ENCODE measurements at places on chromosomes 5 and 9.
A peak's percentile ranks its signal among the peaks of the same experiment; 100 is the strongest.

GRCh38 chr9:113477661-113478060 lies 14.1 kb downstream of the RGS3 start:
- no peak for DNase-seq

- no peak for DNase-seq
Observed at GRCh38 chr9:38286357-38286756, 106.1 kb upstream of the ALDH1B1 start.

GRCh38 chr9:134419000-134419683 lies 92.9 kb downstream of the RXRA start:
- DNase-seq, result no peak

GRCh38 chr5:117590944-117591343 lies 1016.3 kb upstream of the SEMA6A start:
- no peak for DNase-seq

- DNase-seq, result no peak
Observed at GRCh38 chr9:6305954-6306563, 22.1 kb upstream of the TPD52L3 start.

GRCh38 chr9:6620796-6621195 lies 24.7 kb downstream of the GLDC start:
- DNase-seq, result no peak

DNA sequence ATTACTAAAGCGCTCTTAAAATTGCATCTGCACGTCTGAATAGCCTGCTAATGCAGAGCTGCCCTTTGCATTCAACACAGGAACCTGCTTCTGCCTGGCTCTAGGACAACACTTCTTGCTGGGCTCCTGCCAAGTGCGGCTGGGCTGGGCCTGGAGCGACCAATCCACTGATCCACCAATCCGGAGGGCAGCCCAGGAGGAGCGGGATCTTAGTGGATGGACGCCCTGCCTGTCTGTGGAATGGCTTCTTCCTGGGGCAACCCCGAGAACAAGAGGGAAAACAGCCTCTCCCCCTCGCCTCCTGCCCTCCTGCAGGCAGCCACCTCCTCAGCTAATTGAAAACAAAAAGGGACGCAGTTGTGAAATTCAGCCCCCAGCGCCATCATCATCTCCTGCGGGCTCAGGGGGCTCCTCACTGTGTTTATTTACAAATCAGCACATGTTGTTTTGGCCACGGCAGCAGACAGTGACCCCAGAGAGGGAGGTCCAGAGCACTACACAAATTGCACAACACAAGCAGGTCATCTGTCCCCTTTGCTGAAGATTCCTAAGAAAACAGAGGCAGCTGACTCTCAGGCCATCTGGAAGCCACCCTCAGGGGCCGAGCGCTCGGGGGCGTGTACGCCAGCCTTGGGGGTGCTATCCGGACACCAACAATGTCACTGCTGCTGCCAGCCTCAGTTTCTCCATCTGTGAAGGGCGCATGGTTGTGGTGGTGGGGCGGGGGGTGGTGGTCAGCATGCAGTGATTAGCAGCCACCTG lies 57.3 kb downstream of the GADD45G start:
- DNase-seq, result no peak

DNA sequence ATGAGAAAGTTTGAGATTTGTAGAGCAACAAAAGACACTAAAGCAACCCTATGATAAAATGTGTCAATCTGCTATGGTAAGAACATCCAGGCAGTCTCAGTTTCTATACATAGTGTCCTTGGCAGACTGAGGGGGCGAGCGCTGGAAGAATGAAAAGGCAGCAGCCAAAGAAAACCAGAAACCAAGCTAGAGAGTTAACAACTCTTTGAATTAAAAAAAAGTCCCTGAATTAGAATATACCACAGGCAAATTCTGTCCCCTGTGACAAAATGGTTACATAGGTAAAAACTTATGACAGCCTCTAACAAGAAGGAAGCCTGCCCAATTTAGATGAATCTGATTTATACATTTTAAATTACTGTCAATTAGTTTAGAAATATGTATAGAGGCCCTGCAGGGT lies 106.7 kb downstream of the OXCT1 start:
- DNase-seq, result no peak

DNA sequence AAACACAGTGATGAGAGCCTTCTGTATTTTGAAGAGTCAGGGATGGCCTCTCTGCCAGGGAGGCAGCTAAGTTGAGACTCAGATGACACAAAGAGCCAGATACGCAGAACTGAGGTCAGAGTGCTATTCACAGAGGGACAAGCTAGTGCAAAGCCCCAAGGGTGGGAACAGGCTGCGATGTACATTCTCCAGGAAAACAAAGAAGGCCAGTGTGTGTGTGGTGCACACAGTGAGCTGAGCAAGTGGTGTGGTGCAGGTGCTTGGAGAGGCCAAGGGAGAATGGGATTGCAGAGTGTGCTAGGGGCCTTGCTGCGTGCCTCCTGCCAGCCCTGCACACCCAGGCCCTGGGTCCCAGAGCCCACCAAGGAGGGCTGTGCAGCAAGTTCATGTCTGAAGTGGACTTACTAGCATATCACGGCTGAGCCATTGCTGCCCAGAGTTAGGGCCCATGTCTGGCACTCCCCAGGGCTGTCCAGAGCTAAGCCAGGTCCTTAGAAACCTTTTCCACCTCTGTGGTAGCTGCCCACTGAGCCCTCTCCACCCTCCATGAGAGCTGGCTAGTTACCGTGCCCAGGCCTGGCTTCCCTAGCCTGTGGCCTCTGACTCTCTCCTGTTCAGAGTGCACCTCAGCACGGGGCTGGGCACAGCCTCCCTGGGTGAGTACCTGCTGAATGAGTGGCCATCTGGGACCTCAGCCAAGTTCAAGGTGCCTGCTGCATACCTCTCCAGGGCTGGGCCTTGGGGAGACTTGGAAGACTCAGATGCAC lies 9.3 kb downstream of the SLC25A48 start:
- DNase-seq, result no peak

DNA sequence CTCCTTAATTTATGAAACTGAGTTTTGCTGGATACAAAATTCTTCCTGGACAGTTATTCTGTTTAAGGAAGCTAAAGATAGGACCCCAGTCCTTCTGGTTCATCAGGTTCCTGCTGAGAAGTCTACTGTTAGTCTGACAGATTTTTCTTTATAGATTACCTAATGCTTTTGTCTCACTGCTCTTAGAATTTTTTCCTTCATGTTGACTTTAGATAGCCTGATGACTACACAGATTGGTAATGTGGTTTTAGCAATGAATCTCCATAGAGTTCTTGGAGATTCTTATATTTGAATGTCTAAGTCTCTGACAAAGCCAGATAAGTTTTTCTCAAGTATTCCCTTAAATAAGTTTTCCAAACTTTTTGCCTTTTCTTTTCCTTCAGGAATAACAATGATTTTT lies 419.7 kb downstream of the CDH10 start:
- no peak for DNase-seq

- peak; percentile 25 for DNase-seq
Observed at GRCh38 chr5:168047043-168047668, 244.3 kb upstream of the WWC1 start.

DNA sequence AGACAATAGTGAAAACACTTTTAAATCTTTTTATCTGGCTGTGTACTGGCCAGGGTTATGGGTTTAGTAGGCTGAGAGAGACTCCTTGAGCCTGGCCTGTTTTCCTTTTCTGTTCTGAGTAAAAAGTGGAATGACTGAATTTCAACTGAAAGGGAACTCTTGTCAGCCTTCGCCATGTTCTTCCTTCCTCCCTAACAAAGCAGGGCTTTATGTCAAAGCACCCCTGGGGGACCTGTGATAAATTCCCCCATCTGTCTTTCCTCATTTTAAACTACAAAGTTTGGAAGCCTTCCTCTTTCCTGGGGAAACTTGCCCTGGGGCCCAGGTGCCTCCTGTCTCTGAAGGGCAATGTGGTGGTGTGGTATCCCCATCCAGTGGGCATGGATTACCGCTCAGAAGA lies 29.7 kb downstream of the LARP1 start:
- no peak for DNase-seq

GRCh38 chr5:9774472-9775079 lies 144.4 kb upstream of the TAS2R1 start:
- no peak for DNase-seq

DNA sequence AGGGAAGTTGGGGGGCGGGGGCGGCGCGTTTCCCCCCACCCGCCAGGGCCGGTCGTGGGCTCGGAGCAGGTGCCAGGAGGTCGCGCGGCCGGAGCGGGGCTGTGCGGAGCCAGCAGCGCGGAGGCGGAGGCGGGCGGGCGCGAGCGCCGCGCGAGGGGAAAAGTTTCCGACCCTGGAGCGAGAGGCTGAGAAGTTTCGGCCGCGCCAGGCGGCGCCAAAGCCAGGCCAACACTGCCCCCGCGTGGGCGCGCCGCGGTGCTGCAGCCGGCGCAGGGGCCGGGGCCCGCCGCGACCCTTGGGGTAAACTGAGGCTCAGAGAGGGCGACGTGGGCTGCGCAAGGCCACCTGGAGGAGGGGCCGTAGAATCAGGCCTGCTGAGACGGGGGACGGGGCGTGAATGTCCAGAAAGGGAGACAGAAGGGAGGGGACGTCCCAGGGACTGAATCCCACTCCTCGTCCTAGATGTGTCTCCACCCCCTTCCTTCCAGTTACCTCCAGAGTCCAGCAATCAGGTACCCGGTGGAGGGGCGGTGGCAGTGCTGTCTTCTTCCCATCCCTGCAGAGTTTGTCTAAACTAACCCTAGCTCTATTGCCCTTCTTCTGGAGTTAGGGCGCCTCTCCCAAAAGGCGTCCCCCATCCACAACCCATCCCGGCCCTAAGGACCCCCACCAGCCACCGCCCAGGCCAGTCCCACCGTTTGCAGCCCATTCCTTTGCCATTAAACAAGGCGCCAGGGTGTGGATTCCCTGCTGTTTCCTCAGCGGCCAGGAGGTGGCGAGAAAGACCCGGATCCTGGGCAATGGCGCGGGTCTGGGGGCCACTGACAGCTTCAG lies 10.2 kb downstream of the C9orf50 start:
- DNase-seq, result peak; percentile 84

- DNase-seq, result no peak
Observed at GRCh38 chr9:134759913-134760312, 118.3 kb downstream of the COL5A1 start.

DNA sequence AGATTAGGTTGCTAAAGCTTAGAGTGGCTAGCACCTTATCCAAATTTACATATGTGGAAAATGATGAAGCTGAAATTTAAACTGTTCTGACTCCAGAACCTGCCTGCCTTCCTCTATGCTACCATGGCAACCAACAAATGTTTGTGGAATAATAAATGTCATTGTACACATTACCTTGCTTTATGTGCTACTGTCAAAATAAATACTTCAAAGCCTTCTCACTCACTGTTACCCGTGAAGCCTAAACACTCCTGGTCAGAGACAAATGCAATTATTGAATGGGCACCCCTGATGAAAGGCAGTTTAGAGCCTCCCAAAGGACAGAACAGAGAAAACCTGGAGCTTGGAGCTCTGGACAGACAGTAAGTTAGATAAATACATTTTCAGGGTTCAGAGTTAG lies 158.6 kb downstream of the FAM114A2 start:
- no peak for DNase-seq

GRCh38 chr5:142680605-142681259 lies 5.2 kb downstream of the FGF1 start:
- DNase-seq, result no peak

GRCh38 chr5:150295172-150295634 lies 5.6 kb upstream of the CAMK2A start:
- DNase-seq, result peak; percentile 26

- DNase-seq, result no peak
Observed at GRCh38 chr9:135559606-135560005, 1.9 kb upstream of the PAEP start.

GRCh38 chr9:89165341-89165740 lies 13.3 kb downstream of the SHC3 start:
- no peak for DNase-seq

DNA sequence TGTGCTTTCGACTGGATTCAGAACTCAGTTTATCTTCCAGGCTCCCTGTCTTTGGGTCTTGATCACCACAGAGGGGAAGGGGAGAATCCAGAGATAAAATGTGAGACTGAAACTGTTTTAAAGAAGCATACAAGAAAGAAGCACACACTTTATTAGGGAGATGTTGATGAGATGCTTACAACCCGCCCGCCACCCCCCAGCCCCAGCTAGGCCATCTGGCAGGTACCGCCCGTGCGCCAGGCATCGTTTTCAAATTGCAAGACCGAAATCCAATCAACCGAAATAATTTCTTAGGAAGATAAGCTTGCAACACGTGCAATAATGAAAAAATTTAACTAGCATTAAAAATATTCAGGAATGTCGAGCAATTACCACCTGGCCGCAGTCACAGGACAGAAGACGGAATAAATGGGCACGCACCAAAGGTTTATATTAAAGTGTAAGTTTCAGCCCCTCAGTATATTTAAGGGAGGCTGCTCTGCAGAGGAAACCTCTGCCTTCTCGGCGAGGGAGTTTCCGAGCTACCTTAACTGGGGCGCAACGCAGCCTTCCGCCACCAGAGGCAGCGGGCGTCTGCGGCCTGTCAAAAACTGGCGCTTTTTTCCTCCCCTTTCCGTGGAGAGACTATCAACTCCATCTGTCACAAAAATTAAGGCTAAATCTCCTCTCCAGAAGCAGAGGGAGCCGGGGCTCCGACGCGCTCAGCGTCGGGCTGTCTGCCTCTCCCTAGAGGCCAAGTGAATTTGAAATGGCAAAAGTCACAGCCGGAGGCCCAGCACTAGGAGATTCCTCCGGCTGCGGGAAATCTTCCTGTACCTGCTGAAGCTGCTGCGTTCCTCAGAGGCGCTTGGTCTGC lies 996 bp upstream of the GAS1 start:
- DNase-seq, result peak; percentile 83

GRCh38 chr5:132777209-132778069 lies at the start of gene SEPTIN8:
Gene SEPTIN8, minus strand, starts transcription at chr5:132777239. Its CDS starts 102 bp downstream, at chr5:132777137.
- peak; percentile 62 for DNase-seq

DNA sequence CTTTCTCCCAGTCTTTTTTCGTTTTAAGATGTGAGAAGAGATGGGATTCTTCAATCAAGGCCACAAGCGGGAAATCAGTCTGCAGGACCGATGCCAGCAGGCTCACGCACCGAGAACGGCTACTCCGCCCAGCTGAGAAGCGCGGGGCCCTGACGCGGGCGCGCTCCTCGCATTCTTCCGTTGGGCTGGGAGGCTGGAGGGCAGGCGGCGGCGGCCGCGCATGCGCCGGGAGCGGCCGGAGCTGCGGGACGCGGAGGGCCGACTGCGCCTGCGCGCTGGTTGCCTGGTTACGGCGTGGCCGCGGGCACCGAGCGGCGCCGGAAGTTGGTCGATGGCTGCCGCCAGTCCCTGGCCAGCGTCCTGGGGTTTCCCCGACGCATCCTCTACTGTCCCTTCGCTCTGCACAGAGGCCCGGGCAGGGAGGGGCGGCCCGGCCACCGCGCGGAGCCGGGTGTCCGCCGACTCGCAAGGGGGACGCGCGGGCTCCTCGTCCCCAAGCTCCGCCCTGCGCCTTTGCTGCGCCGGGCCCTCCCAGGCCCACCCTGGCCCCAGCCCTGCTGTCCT lies 831 bp upstream of the SEC16A start:
- peak; percentile 96 for DNase-seq

- no peak for DNase-seq
Observed at GRCh38 chr9:126586236-126586635, 27.5 kb upstream of the LMX1B start.
